Lung (tissue), 17 donors: ENCODE measurements at places on chromosomes 7 and 10.
A peak's percentile ranks its signal among the peaks of the same experiment; 100 is the strongest.

- no peak for DNase-seq
- H3K27ac ChIP-seq: no peak overlapping the region
- H3K4me3 ChIP-seq: no peak overlapping the region
- no peaks in the 10 kb centered on the region for H3K4me1 ChIP-seq
- H3K36me3 ChIP-seq: no peaks in the 10 kb centered on the region
Observed at GRCh38 chr7:46230990-46231305, 309.9 kb upstream of the IGFBP3 start.

- no peaks in the 10 kb centered on the region for H3K4me1 ChIP-seq
- peaks cover 5% of the 10 kb centered on the region for H3K36me3 ChIP-seq
- H3K27ac ChIP-seq: no peak overlapping the region
- DNase-seq: peak; percentile 62
Observed at GRCh38 chr10:102868911-102869257, 386 bp upstream of the AS3MT start.

GRCh38 chr7:43668035-43668434, 61.3 kb downstream of the COA1 start:
- no peaks in the 10 kb centered on the region for H3K4me1 ChIP-seq
- no peak overlapping the region for H3K4me3 ChIP-seq
- no peaks in the 10 kb centered on the region for H3K36me3 ChIP-seq
- no peaks in the 10 kb centered on the region for H3K27me3 ChIP-seq
- DNase-seq: no peak
- H3K27ac ChIP-seq: no peak overlapping the region

- no peak for DNase-seq
- H3K4me3 ChIP-seq: no peak overlapping the region
- no peaks in the 10 kb centered on the region for H3K36me3 ChIP-seq
- no peak overlapping the region for H3K27ac ChIP-seq
- H3K27me3 ChIP-seq: no peaks in the 10 kb centered on the region
- H3K4me1 ChIP-seq: peaks cover 47% of the 10 kb centered on the region
Observed at GRCh38 chr10:24718031-24718855, 5.4 kb downstream of the ARHGAP21 start.

GRCh38 chr7:159086301-159086925, 58.3 kb downstream of the VIPR2 start:
- no peak overlapping the region for H3K27ac ChIP-seq
- no peaks in the 10 kb centered on the region for H3K27me3 ChIP-seq
- no peak for DNase-seq
- peaks cover 4% of the 10 kb centered on the region for H3K4me1 ChIP-seq
- H3K4me3 ChIP-seq: no peak overlapping the region

DNA sequence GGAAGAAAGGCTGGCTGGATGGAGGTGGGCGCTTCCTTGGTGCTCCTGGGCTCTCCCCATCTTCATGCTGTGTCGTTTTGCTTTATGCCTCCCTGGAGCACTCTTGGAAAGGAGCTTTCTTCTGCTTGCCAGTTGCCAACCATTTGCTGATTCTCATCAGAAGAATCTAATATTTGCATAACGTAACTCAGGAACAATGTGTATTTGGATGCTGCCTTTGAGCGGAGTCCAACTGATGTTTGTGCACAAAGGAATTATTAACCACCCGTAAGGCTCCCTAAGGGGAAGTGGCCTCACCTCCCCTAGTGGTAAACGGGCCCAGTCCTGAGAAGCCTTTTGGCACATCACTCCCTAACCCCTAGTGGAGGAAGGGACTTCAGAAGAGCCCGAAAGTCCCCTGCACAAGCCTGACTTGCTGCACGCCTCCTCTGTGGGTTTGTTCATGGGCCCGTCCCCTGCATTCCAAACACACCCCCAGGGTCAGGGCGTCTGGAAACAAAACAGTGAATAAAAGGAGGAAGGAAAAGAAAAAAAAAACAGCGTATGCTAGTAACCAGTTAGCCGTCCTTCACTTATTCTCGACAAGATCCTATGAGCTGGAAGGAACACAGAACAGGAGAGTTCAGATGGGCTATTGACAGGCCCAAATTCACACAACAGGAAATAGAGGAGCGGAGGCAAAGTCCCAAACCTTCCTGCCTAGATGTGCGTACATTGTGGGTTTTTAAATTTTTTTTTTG, 602.2 kb downstream of the LRMDA start:
- no peak overlapping the region for H3K27ac ChIP-seq
- H3K4me3 ChIP-seq: no peak overlapping the region
- no peaks in the 10 kb centered on the region for H3K27me3 ChIP-seq
- peaks cover 5% of the 10 kb centered on the region for H3K4me1 ChIP-seq
- no peaks in the 10 kb centered on the region for H3K36me3 ChIP-seq

DNA sequence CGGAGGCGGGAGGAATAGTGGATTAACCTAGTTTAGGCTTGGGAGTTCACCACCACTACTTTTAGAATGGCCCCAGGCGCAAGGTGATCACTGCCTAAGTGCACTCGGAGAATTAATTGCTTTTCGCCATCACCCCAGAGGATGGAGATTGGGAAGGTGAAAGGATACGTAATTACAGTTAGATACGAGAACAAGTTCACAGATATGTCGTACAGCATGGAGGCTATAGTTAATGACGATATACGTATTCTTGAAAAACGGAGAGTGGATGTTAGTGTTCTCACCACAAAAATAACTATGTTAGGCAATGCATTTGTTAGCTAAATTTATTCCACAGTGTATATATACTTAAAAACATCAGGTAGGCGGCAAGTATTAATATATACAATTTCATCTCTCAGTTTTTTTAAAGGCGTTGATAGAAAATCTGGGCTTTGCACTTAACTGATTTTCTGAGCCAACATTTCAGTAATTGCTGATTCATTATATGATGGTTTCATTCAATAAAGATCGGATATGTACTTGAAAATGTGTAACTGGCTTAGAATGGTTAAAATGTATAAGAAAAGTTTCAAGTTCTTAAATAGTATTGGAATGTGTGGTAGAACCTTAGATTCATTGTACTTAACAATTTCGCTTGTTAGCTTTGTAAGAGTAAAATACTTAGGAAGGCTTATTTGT, 683 bp downstream of the CDC123 start:
- H3K4me1 ChIP-seq: peaks cover 13% of the 10 kb centered on the region
- H3K36me3 ChIP-seq: peaks cover 6% of the 10 kb centered on the region
- peak overlapping the region; percentile 92 for H3K27ac ChIP-seq
- no peak for DNase-seq
- peak overlapping the region; percentile 79 for H3K4me3 ChIP-seq
- H3K27me3 ChIP-seq: no peaks in the 10 kb centered on the region

GRCh38 chr10:122388287-122388997, 13.9 kb downstream of the PLEKHA1 start:
- DNase-seq: no peak
- H3K27me3 ChIP-seq: no peaks in the 10 kb centered on the region
- H3K27ac ChIP-seq: no peak overlapping the region

GRCh38 chr10:123559066-123559822, 106.9 kb upstream of the GPR26 start:
- H3K27me3 ChIP-seq: peaks cover 3% of the 10 kb centered on the region
- no peak overlapping the region for H3K4me3 ChIP-seq
- DNase-seq: peak; percentile 70
- no peaks in the 10 kb centered on the region for H3K4me1 ChIP-seq

DNA sequence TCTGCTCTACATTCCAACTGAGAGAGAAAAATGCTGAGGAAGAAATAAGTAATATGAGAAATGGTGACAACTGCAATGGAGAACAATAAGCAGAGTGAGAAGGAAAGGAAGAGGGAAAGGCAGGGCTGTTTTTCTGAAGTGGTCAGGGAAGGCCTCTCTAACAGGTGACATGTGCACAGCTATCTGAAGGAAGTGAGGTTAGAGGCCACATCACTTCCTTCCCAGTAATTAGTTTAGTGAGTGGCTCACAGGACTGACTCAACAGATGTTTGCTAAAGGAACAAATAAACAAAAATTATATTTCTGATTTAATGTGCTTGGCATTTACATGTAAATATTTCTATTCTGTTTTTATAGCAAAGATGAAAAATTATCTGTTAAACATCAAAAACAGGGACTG, 77.9 kb downstream of the ARHGAP21 start:
- no peak for DNase-seq
- no peak overlapping the region for H3K4me3 ChIP-seq
- H3K27me3 ChIP-seq: no peaks in the 10 kb centered on the region

- H3K36me3 ChIP-seq: no peaks in the 10 kb centered on the region
- no peak overlapping the region for H3K4me3 ChIP-seq
- no peak for DNase-seq
- H3K27ac ChIP-seq: no peak overlapping the region
Observed at GRCh38 chr10:71939861-71940474, 24.2 kb upstream of the CHST3 start.

GRCh38 chr10:28710202-28710886, 33.0 kb downstream of the BAMBI start:
- no peak overlapping the region for H3K4me3 ChIP-seq
- H3K36me3 ChIP-seq: no peaks in the 10 kb centered on the region
- H3K27ac ChIP-seq: no peak overlapping the region
- H3K27me3 ChIP-seq: no peaks in the 10 kb centered on the region
